ENCODE measurements at places on chromosomes 2 and 18. TPM values are rescaled to one million over a fixed set of nuclear protein-coding genes. Genes with fewer than 3 reads are reported as not detected.

GRCh38 chr18:59265246-59265973 lies 7.8 kb downstream of the RAX start:
- peak; percentile 35 for DNase-seq

Gene FEV
- not detected for total RNA-seq

Gene CDK15
- total RNA-seq, result not detected

Gene PROKR1
- not detected for total RNA-seq

GRCh38 chr18:29925566-29925965 lies 1117.0 kb downstream of the DSC3 start:
- no peak for DNase-seq

DNA sequence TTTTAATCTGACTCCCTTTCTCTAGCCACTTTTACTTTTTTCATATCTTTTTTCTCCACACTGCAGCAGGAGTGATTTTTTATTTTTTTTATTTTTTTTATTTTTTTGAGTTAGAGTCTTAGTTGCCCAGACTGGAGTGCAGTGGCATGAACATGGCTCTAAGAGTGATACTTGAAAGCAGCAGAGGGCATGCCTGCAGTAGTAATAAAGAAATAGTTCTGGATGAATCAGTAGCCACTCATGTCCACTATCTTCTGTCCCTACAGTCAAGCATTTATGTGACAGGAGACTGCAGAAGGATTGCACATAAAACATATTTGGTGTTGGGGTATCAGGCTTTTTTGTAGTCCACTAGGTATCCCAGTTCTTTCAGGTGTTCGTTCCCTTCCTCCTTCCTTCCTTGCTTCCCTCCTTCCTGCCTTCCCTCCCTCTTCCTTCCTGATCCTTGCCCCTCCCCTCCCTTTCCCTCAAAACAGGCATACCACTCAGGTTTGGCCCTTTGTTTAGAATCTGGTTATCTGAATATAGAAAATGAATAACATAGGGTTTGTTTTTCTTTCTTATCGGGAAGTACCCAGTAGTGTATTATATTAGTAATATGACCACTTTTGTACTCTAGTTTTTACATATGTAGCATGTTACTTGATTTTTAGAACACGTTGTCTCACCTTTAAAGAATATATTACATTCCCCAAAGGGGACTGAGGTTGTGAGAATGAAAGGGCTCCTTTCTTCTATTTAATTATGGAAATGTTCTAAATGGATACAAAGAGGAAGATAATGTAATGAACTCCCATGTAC lies 23.5 kb downstream of the MIB1 start:
- no peak for DNase-seq

DNA sequence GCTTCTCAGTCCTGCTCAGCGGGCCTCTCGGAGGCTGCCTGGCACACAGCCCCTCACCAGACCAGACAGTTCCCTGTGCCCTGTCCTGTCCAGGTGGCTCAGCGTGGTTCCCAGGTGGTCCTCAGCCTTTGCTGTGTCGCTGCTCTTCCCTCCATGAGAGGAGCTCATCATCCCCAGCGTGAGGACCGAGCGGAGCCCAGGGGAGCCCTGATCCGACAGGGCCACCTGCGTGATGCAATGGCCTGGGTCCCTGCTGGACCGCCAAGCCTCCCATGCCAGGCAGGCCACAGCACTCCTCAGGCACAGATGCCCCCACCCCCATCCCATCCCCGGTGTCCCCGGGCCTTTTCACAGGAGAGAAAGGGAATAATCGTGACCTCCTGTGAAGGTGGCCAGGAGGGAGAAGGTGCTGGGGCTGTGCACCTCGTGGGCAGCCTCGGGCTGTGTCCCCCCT lies 4.3 kb downstream of the GPC1 start:
- DNase-seq, result no peak

GRCh38 chr2:179340678-179341077 lies 76.0 kb upstream of the SESTD1 start:
- DNase-seq, result no peak

DNA sequence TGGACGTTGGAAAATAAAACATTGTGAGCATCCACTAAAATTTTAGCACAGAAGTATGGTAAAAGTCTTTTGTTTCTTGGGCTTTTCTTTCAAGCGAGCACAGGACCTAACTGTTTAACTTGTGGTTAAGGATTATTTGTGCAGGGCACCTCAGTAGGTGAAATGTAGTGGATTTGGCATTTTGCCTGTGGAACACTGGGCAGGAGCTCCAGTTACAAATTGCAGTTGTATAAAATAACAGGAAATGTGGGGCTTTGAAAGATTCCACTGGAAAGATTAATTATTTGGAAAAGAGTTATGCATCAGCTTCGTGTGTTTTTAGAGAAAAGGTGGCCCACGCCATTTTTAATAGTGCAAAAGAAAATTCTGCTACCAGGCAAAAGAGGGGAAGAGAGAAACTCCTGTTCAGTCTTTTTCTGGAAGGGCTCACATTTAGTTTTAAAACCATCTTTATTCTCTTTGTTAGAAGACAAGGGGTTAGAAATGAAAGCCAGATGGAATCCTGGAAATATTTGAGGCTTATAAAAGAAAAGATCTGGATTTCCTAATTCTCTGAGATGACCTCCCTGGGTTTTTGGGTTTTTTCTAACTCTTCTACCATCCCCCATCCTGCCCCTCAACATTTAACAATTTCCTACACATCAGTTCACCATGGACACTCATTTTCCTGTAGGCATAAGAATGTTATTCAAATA lies 144.3 kb upstream of the SERTAD2 start:
- peak; percentile 85 for DNase-seq

DNA sequence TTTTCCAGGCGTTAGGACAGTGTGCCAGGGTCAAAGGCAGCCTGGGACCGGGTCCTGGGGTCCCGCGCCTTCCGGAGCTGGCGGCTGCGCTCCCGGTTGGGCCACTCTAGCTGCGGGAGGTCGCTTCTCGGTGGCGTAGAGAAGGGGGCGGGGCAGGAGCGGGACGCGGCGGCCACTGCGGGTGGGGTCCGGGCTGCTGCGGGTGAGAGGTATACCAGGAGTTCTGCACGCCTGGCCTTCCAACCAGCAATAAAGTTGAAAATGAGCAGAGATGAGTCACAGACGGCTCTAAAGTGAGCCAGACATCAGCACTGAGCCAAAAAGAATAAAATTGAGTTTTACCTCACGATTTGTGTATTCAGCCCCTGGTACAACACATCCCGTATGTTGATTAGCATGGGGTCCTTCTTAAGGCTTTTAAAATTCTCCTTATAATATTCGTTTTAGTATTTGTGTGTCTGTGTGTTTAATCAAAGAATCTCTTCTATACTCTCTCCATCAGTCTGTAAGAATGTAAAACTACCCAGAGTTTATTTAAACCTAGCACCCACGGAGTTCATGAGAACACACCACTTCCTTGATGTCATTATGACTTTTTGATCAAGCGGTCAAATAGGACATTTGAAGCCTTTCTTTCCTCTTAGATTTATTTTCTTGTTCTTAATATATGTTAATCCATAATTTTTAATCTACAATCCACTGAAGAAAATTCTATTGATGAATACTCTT lies at the start of gene C1GALT1C1L:
Gene C1GALT1C1L, minus strand, starts transcription at position 108 of the 729 bp plus-strand sequence. Its CDS starts 107 bp downstream, at position 1.
- peak; percentile 84 for DNase-seq

Gene STEAP3
- total RNA-seq, result 45.1 TPM

DNA sequence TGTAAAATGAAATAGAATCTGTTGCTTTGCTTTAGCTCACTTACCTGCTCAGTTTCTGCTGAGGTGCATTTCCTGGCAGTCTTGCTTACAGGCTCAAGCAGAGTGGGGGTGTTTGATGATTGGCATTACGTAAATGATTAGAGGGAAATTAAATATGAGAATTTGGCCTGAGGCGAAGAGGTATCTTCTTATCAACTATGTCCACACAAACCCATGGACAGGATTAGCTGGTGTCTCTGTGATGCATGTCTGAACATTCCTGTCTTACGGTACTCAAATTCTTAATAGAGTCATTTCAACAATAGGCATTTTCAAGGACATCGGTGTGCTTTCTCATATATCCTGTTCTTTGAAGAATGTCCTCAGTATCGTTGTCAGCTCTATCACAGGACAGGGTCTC lies 102.1 kb downstream of the PRPF40A start:
- DNase-seq, result no peak

DNA sequence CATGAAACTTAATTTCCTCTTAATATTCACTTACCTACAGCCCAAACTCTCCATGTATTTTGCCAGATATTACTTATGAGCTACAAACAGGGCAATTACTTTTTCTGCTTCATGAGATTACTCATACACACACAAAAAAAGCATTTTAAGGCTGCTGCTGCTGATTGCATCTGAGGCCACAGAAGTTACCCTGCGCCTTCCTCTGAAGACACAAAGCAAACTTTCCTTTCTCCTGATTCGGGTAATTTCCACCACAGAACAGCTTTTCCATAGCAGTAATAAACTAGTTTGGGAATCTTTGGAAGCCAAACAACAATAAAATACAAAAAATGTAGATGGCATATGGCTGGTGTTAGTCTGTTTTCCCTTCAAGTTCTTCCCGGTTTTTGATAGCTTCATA lies 6.2 kb downstream of the TTC32 start:
- no peak for DNase-seq

DNA sequence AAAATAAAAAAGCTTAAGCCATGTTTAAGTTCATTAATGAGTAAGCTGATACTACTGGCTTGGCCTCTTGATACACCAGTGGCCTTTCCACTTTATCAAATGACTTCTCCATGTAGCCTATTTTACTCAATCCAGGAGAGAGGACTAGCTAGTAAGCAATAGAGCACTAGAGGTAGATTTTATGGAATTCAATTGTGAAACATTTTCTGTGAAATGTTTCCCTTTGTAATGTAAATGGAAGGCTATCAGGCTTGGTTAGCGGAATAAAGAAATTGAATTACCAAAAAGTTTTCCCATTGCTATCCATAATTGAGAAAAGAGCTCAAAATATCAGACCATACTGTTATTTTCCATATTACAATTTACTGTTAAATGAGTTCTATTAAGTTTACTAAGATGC lies 515.4 kb upstream of the CDH2 start:
- no peak for DNase-seq

- no peak for DNase-seq
Measured at GRCh38 chr18:11163665-11164064, 14.3 kb upstream of the PIEZO2 start.

GRCh38 chr18:62107881-62108280 lies 79.0 kb downstream of the PIGN start:
- DNase-seq, result no peak

DNA sequence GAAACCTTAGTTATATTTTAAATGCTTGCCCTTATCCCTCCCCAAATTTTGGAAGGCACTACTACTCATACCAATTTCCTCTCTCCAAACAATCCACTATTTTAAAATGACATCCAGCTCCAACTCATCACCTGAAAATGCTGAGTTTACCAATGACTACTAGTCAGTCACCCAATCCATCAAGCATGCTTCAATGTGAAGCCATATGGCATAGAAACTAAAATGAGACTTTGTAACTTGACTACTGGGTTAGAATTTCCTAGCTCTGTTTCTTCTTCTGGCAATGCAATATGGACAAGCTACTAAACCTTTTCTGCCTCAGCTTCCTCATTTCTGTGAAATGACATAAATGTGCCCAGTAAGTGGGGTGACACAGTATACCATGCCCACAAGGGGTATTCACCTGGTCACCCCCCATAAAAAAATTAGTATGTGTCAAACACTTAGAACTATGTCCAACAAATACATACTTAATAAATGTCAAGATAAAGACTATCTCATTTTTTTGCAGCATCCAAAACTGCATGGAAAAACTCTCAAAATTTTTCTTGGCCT lies 10.0 kb upstream of the STPG4 start:
- DNase-seq, result no peak

Gene BCL11A
- 6.8 TPM for total RNA-seq

DNA sequence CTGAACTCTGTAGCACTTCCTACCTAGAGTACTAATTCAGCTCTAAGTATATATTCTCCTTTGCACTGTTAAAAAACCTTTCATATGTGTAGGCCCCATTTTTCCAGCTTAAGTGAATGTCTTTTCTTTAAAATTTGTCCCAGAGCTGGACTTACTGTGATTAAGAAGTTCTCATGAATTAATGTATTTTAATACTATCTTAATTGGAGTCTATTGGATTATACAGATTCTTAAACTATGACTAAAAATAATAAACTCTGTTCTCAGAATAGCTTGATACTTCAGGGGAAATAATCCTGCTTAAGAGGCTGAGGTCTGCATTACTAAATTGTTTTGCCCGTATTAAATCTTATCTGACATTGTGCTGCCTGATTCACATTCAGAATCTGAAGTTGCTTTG lies 223.3 kb downstream of the RIT2 start:
- DNase-seq, result no peak

Gene DYNAP
- total RNA-seq, result not detected

DNA sequence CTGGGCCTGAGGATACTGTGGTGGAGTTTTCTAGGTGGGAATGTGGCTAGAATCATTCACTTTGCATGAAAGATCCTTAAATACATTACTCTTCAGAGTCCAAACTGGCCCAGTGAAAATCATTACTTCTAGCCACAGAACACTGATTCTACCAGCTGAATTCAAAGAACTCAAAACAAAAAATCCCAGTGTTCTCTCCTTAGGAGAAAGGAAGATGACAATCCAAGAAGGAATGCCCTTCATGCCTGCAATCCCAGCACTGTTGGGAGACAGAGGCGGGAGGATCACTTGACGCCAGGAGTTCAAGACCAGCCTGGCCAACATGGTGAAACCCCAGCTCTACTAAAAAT lies 35.2 kb downstream of the FAM228A start:
- no peak for DNase-seq

Gene ZNF638
- 411 TPM for total RNA-seq

- peak; percentile 11 for DNase-seq
Measured at GRCh38 chr18:79629249-79629558, 50.4 kb upstream of the CTDP1 start.

GRCh38 chr2:7428454-7429204 lies 511.4 kb downstream of the RNF144A start:
- DNase-seq, result no peak

GRCh38 chr2:202017940-202018339 lies 15.7 kb upstream of the FZD7 start:
- peak; percentile 64 for DNase-seq

- peak; percentile 61 for DNase-seq
Measured at GRCh38 chr2:239025096-239025801, 177.4 kb downstream of the TWIST2 start.

- DNase-seq, result no peak
Measured at GRCh38 chr18:6644836-6645627, 84.5 kb upstream of the ARHGAP28 start.

Gene DSG4
- total RNA-seq, result not detected

- no peak for DNase-seq
Measured at GRCh38 chr2:45117383-45117782, 108.1 kb upstream of the SIX2 start.

DNA sequence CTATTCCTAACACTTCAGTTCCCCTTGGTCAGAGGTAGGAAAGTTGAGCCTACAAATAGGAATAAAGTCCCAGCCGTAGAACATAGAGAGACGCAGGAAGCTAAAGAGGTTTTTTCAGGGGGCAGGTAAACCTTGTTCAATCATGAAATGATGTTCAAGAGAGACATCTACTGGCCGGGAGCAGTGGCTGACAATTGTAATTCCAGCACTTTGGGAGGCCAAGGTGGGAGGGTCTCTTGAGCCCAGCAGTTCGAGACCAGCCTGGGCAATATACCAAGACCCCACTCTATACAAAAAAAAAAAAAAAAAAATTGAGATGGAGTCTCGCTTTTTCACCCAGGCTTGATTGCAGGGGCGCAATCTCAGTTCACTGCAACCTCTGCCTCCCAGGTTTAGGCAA lies 66.7 kb upstream of the DNAJC10 start:
- no peak for DNase-seq
